ENCODE measurements at places on chromosomes 3 and 15.

- peak; percentile 3 for DNase-seq
These were observed 275.9 kb downstream of the DOCK3 start for GRCh38 chr3:50950591-50950990.

- no peak for DNase-seq
These were observed 218.6 kb downstream of the NR2F2 start for GRCh38 chr15:96549136-96549535.

GRCh38 chr3:148615382-148615781, 82.3 kb upstream of the AGTR1 start:
- no peak for DNase-seq

DNA sequence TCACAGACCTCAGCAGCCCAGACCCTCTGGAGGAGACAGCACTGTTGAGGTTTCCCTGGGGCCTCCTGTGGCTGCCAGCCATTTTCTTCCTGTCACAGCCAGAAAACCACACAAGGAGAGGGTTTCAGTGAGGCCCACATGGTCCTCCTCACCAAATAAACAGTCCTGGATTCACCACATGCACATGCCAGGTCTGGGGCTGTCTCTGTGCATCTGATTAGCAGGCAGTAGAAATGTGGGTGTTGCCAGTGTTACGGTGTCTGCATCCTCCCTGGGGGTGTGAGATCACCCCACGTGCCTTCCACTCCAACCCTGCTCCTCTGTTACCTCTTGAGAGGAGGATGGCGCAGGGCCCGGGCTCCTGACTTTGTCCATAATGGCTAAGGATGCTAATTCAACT, 140.4 kb downstream of the CHDH start:
- DNase-seq = no peak

DNA sequence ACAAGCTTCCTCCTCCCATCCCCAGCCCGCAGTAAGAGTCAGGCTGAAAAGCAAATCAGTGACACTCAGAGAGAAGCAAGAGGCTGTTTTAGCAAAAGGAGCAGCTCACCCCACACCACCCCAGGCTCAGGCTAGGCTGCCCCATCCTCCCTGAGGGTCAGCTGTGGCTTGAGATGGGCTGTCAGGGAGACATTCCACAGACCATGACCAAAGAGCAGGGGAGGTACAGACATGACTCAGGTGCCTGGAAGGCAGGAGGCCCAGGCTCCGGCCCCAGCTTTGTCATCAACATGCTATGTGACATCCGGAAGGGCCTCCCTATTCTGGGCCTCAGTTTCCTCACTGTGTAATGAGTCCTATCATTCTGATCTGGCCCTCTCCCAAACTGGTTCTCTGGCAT, 24.7 kb downstream of the HCN4 start:
- no peak for DNase-seq

GRCh38 chr15:49898097-49898496, 220.9 kb downstream of the ATP8B4 start:
- no peak for DNase-seq

GRCh38 chr3:113051787-113052186, 61.0 kb downstream of the GTPBP8 start:
- no peak for DNase-seq

DNA sequence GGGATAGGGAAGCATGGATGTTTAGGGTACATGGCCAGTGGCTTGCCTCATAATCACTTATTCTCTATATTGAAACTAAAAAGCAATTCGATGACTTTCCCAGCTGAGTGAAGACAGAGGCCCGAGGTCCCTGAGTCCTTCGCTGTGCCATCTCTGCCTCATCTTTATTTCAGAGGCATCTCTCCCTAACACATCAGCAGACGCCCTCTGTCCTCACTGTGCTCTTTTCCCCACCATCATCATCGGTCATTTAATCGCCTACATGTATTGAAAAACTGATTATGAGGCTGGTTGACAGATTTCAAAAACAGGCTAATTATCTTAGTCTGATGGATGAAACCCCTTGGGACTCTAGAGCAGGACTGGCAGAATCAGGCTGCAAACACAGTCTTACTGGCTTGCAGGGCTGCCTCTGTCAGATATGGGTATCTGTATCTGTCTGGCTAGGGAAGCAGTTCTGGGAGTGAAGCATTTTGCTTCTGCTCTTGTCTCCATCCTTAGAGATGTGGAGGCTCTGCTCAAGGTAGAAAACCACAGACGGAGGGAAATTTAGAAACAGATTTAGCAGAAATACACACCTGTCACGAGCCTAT, 291.0 kb upstream of the CHRM5 start:
- no peak for DNase-seq

DNA sequence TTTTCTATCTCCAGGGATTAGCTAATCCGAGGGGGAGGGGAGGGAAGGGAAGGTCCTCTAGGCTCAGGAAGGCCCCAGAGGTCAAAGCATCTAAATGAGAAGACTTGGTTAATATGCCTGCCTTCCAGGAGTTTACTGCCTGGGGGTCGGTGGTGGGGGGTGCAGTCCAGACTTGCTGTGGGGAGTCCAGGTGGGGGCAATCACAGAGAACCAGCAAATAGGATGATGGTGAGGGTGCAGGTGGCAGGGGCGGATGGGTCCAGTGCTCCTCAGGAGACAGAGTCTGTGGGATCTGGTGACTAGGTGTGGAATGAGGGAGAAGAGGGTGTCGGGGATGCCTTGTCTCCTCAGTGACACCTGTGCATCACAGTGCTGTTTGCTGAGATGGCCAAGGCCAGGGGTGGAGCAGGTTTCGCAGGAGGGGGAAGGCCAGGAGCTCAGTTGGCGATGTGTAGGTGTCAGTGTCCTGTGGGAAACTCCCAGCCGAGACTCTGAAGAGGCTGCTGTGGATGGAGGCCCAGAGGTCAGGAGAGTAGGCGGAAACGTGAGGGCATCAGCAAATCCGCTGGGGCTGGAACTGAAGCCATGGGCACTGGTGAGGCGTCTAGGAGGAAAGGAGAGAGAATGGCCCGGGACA, 8.1 kb downstream of the CFAP100 start:
- no peak for DNase-seq

GRCh38 chr15:24772266-24772665, 96.7 kb downstream of the NPAP1 start:
- no peak for DNase-seq

DNA sequence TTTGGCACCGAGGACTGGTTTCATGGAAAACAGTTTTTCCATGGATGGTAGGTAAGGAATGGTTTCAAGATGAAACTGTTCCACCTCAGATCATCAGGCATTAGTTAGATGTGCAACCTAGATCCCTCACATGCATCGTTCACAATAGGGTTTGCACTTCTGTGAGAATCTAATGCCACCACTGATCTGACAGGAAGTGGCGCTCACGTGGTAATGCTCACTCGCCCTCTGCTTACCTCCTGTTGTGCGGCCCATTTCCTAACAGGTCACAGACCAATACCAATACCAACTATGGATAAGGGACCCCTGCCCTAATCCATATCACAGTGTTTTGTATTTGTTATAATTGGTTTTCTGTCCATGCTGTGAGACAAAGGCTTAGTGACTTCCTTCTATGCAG, 58.9 kb downstream of the SLMAP start:
- peak; percentile 28 for DNase-seq

DNA sequence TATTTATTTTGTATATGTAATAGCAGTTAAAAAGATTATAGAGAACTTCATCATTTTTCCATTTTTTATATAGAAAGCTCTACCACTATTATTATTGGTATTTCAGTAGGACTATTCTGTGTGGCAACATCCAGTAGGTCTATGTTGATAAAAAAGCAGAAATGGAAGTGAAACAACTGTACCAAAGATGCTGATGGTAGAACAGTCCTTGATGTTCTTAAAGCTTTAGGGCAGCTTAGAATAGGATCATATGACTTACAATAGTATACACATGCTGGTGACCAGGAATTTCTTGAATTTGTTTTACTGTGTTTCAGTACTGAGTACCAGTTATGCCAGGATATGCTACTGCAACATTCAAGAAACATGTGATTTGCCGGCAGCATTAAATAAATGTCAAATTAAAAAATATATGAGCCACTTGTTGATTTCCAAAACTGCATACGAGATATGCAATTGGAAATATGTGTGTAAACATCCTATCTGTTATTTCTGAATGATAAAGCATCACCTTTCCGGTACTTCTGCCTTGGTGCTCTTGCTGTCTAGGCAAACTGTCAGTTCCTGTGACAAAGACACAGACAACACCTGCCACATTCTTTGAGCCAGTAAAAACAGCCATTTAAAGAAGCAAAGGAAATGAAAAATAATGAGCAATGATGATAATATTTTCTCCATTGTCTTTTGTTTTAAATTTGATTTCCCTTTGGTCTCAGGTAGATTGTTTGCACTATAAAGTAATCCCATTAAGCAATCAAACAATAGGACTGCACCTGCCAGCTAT, 649.2 kb downstream of the ZPLD1 start:
- DNase-seq = no peak

DNA sequence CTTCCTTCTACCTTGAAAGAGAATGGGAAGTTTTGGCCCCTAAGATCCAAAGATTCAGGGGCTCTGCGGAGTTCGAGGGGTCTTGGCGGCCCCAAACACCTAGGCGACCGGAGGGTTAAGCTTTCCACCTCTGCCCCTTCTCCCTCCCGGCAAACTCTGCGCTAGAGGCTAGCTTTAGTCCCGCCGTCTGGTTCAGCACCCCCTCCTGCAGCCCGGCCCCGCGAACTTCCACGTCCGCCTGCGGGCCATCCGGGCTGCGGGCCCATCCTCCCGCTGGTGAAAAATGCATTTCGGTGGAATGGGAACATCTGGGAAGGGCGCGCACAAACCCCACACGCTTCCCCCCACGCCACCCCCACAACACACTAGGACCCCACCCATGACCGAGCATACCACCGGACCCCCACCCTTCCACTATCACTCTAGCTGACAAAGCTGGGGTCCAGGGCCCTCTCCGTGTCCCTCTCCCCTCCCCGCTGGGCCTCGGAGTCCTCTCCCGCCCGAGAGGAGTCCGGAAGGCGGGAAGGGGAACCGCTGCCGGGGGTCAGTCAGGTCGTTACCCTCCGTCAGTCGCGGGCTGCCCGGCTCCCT, 1.0 kb downstream of the SHOX2 start:
- DNase-seq = no peak

DNA sequence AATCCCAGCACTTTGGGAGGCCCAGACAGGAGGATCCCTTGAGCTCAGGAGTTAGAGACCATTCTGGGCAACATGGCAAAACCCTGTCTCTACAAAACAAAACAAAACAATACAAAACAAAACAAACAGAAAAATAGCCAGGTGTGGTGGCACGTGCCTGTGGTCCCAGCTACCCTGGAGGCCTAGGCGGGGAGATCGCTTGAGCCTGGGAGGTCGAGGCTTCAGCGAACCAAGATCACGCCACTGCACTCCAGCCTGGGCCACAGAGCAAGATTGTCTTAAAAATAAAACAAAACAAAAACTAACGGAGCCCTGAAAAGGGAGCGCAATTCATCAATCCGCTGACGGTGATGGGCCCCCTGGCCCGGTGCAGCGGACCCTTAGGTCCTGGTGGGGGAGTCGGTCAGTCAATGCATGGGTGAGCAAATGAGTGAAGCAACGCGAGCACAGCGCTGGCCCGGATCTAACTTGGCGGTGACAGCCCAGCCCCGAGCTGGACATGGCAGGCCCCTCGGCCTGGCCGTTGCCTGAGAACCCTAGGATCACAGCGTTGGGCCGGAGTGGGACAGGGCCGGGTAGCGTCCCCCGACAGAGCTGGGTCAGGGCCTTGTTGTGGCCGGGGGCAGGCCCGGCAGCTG, 52.4 kb upstream of the BLM start:
- DNase-seq = no peak

DNA sequence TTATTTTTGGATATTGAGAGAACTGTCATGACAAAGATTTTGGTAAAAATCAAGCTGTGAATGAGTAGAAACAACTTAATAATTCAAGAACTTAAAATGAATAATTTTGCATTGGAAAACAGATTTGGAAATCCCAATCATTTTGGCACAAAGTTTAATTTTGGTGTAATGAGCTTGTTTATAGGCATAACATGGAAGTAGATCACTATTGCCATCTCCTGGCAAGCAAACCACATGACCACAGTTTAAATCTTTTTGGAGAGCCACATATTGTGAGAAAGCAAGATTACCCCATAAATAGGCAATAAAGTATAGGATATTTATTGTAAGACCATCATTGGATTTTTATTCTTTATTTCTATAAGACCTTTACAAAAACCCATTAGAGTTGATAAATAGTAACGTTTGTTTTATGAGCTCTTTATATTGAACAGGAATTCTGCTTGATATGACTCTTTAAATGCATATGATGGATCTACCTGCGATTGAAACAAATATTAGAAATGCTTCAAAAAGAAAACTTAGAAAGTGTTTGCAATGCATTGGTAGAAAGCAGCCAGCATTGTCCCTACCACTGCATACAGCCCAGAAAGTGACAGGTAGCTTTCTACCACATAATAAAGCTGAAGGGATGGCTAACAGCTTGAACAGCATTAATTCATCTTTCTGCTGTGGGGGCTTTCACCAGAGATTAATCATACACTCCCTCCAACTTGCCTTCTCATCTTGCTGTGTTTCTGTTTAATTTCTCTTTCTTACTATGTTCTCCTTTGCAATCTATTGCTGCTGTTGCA, 766.8 kb downstream of the TBL1XR1 start:
- peak; percentile 2 for DNase-seq

DNA sequence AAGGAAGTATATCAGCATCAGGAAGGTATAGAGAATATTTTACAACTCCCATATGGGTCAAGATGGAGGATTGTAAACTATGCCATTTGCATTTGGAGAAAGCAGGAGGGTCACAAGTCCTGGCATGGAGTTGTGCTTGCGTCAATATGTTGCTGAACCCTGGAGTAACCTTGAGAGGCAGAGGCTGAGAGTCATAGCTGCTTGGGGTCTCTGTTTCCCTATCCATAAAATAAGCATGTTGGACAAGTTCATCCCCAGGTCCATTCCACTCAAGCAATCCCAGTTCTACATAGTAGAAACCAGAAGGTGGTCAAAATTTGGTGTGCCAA, 273.6 kb downstream of the MECOM start:
- DNase-seq = no peak

DNA sequence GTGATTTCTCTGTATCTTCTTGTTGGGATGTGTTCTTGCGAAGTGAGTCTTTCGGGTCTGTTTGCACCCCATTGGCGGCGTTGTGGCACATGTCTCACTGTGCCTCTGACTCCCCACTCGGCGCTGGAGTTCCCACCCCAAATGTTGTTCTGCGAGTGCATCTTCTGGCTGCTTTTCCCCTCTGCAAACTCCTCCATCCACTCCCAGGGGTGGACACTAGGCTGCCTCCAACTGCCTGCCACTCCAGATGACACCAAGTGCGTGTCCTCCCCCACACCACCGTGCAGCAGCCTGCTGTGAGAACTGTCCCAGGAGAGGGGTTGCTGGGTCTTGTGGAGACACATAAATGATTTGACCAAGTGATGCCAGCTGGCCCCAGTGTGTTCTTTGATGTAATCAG, 17.6 kb downstream of the EFCC1 start:
- DNase-seq = no peak

Data from activated CD4-positive, alpha-beta T cell treated with anti-CD3 and anti-CD28 coated beads, Interleukin-2, Interleukin-4, amounts not matched to agents 100 ng/mL and 50 ng/mL, durations not matched to agents 16 hours and 8 hours (primary cell).